Activated T-cell treated with anti-CD3 and anti-CD28 coated beads, Interleukin-2, amount 50 U/mL, for 72 hours (primary cell): ENCODE measurements at places on chromosomes 3 and 15. TPM values are rescaled to one million over a fixed set of nuclear protein-coding genes. Genes with fewer than 3 reads are reported as not detected.
A peak's percentile ranks its signal among the peaks of the same experiment; 100 is the strongest.

GOLGA6L4 gene
- total RNA-seq: 2.6 TPM

DNA sequence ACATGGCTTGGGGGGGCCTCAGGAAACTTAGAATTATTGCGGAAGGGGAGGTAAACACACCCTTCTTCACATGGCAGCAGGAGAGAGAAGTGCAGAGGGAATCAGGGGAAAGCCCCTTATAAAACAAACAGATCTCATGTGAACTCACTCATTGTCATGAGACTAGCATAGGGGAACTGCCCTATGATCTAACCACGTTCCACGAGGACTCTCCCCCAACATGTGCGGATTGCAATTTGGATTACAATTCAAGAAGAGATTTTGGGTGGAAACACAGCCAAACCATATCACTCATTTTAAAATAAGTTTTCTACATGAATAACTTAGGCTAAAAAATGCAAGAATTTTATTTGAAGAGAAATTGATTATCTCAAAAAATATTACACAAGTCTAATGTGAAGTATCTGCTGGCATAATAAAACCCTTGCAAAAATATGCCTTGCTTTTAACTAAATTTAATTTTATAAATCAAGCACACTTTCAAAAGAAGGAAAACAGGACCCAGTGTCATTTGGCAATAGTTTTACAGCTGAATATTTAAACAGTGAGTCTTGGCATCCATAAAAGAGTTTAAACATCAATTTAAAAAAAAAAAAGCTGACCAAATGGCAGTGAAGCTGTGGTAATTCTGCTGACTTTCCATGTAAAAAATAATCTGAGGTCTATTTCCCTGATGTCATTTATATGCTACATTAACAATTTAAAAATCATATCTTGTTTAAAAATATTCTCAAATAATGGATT is 1057.2 kb downstream of the NAALADL2 start:
- H3K36me3 ChIP-seq: peaks cover 2% of the 10 kb centered on the region
- H3K27ac ChIP-seq: no peak overlapping the region
- no peak for DNase-seq

GRCh38 chr3:146342989-146343388 is 92.1 kb upstream of the PLSCR4 start:
- no peaks in the 10 kb centered on the region for H3K27me3 ChIP-seq
- no peak for DNase-seq
- H3K4me3 ChIP-seq: no peak overlapping the region
- H3K27ac ChIP-seq: no peak overlapping the region
- H3K4me1 ChIP-seq: no peaks in the 10 kb centered on the region

RAB7A gene
- 204 TPM for total RNA-seq

NFKBIZ gene
- total RNA-seq: 116 TPM

GRCh38 chr15:39345176-39345575 is 235.7 kb upstream of the THBS1 start:
- no peak overlapping the region for H3K4me3 ChIP-seq
- DNase-seq: no peak
- no peak overlapping the region for H3K27ac ChIP-seq

FGF12 gene
- total RNA-seq: not detected

- no peaks in the 10 kb centered on the region for H3K27me3 ChIP-seq
- no peak for DNase-seq
- H3K4me3 ChIP-seq: no peak overlapping the region
- no peaks in the 10 kb centered on the region for H3K36me3 ChIP-seq
- H3K27ac ChIP-seq: no peak overlapping the region
- no peaks in the 10 kb centered on the region for H3K4me1 ChIP-seq
Measured at GRCh38 chr3:173135059-173135458, 6.0 kb downstream of the SPATA16 start.

DNA sequence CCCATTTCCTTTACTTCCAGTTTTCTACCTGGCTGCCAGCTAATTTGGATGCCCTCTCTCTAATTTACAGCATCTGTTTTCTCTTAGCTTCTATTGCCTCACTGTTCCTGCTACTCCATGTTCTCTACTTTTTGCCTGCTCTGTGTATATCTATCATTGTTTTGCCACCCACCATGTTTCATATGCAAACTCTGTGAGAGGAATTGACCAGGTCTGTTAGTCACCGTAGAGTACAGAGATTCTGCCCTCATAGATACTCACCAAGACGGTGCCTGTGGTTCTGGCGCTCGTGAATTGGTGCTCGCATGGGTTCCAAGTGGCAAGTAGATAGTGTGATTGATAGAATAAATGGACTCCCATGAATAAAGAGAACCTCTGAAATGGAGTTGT is 288.8 kb downstream of the CNTN6 start:
- H3K4me1 ChIP-seq: no peaks in the 10 kb centered on the region
- H3K27me3 ChIP-seq: no peaks in the 10 kb centered on the region
- no peak overlapping the region for H3K27ac ChIP-seq
- DNase-seq: no peak
- no peaks in the 10 kb centered on the region for H3K36me3 ChIP-seq

DNA sequence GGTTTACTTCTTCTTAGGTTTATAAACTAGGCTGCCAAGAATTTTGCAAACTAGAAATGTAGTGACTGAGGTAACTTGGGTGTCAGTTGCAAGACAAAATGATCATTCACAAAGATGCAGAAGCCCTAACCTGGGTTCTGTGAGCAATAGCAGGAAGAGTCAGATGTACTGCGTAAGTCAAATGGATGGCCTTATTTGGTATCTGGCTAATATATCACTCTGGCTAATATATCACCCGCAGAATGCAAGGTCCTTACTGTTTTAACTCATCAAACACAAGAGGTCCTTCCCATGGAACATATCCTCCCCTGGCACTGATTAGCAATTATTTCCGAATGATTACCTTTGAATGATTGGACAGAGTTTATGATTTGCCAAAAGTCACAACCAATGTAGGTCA is 37.4 kb downstream of the RBMS3 start:
- H3K27ac ChIP-seq: no peak overlapping the region
- no peaks in the 10 kb centered on the region for H3K4me1 ChIP-seq
- no peak for DNase-seq
- no peak overlapping the region for H3K4me3 ChIP-seq
- H3K36me3 ChIP-seq: no peaks in the 10 kb centered on the region

DNA sequence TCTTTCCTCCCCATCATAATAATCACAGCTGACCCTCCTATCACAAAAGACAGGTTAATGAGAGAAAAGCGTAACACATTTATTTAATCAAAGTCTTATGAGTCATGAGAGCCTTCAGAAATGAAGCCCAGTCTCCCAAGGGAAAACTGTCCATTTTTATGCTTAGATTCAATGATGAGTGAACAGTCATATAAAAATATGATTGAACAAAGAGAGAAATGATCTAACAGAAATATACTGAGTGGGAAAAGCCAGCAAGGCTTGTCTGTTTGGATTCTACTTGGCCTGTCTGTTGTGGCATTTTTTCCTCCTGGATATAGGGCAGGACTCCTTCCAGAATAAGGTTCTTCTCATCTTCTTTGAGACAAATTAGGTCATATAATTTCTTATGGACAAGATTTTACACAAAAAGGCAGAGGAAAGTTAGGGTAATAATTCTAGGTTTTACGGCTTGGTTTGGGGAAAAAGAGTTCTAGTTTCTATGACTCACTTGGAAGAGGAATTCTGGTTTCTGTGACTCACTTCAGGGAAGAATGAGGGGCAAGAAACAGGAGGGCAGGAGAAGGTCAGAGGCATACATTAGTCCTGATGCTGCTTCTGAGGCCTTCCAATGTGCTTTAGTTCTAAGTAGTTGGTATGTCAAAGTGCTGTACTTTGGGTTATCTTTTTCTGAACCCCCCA is 534.2 kb downstream of the ZIC1 start:
- DNase-seq: no peak
- no peaks in the 10 kb centered on the region for H3K4me1 ChIP-seq
- H3K36me3 ChIP-seq: no peaks in the 10 kb centered on the region
- no peak overlapping the region for H3K4me3 ChIP-seq

DNA sequence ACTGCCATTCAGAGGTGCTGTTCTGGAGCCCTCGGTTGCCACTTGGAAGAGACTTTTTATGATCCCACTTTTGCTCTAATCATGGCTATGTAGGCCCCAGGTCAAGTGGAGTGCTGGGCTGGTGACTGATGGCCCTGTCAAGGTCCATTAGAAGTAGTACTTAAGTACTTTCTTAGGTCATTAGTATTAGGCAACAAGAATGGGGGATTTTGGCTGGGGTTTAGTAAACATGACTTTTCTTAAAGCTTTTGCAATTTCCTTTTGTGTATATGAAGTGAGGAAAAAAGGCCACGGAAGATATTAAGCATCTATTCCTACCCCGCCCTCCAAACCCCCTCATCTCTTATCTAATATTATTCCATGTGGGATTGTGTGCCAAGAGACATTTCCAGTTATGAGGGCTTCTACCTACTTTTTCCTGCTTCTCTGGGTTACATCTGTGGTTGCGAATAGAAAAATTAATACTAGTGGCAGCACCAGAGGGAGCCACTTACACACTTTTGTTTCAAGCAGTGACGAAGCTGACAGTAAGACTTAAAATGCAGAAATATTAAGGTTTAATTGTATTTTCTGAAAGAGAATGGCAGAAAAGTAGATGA is 13.9 kb downstream of the NLGN1 start:
- no peak overlapping the region for H3K27ac ChIP-seq
- H3K4me3 ChIP-seq: no peak overlapping the region
- H3K27me3 ChIP-seq: no peaks in the 10 kb centered on the region
- no peaks in the 10 kb centered on the region for H3K4me1 ChIP-seq
- no peaks in the 10 kb centered on the region for H3K36me3 ChIP-seq
- DNase-seq: no peak

NEK4 gene
- total RNA-seq: 25.6 TPM

DNA sequence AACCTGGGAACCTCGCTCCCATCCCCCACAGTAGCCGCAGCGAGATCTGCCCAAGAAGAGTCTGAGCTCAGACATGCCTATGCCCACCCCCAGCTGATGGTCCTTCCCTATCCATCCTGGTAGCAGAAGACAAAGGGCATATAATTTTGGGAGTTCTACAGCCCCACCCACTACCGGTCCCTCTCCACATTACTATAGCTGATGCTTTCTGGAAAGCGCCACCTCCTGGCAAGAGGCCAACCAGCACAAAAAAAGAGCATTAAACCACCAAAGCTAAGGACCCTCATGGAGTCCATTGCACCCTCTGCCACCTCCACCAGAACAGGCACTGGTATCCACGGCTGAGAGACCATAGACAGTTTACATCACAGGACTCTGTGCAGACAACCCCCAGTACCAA is 168.4 kb downstream of the MEGF11 start:
- no peaks in the 10 kb centered on the region for H3K4me1 ChIP-seq
- peak; percentile 26 for DNase-seq
- H3K4me3 ChIP-seq: no peak overlapping the region
- no peaks in the 10 kb centered on the region for H3K27me3 ChIP-seq
- H3K36me3 ChIP-seq: no peaks in the 10 kb centered on the region

DNA sequence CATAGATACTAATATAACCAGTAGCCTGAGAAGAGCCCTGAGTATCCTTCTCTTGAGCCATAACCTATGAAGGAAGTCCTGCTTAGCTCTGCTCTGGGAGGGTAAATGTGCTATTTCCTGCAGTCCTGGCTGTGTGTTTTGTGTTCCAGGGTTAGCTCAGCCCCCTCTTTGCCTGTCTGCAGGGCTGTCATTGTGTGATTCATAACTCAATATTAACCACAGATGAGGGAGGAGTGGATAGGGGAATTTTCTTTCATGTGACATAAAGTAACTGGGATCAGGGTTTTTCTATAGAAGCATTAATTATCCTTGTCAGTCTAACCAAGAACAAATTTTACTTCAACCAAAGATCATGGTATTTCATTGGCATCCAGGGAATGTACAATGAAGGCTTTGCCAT is 183.3 kb upstream of the ZBTB20 start:
- H3K27me3 ChIP-seq: no peaks in the 10 kb centered on the region
- H3K27ac ChIP-seq: no peak overlapping the region
- DNase-seq: no peak
- no peaks in the 10 kb centered on the region for H3K36me3 ChIP-seq
- H3K4me1 ChIP-seq: no peaks in the 10 kb centered on the region

DNA sequence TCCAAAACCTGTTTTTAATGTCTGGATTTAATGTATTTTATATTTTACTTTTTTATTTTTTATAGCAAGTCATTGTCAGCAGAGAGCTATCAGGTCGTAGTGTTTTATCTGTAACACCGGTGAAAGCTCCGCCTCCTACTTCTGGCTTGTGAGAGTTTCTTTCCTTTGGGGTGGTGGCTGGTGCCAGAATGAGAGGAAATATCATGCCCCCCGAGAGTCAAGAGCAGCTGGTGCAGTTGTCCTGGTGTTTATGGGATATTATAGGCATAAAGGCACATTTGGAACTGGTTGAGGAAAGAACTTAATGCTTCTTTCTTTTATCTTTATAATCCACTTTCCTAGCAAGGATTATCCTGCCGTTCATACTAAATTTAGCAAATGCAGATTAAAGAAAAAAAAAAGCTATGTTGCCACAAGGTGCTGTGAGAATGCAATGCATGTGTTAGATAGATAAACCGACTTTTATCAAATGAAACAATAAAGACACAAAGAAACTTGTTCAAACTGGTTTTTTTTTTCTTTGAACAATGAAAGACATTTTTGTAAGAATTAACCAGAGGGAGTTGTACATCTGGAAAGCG is 260.1 kb upstream of the PLSCR5 start:
- no peaks in the 10 kb centered on the region for H3K4me1 ChIP-seq
- H3K27ac ChIP-seq: no peak overlapping the region
- no peak overlapping the region for H3K4me3 ChIP-seq
- no peak for DNase-seq
- no peaks in the 10 kb centered on the region for H3K27me3 ChIP-seq

DNA sequence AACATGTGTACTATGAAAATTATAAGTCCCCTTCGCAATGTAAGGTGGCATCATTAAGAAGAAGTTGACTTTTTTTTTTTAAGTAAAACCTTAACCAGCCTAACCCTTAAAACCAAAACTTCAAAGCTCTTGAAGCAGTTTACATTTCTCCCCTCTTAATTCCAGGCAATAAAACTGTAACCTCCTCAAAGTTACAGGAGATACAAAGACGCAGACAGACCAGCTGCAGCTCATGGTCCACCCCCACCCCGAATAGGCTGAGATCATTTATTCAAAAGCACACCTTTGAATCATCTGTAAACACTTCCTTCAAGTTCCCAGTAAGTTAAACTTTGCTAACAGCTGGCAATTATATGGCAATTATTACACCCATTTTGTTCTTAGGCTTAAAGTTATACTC is 414.5 kb downstream of the ERC2 start:
- DNase-seq: no peak
- H3K4me1 ChIP-seq: no peaks in the 10 kb centered on the region
- H3K27ac ChIP-seq: no peak overlapping the region
- no peaks in the 10 kb centered on the region for H3K27me3 ChIP-seq

- DNase-seq: no peak
- no peak overlapping the region for H3K27ac ChIP-seq
- H3K4me3 ChIP-seq: no peak overlapping the region
- peaks cover 5% of the 10 kb centered on the region for H3K4me1 ChIP-seq
Measured at GRCh38 chr15:31034152-31034551, 42.7 kb upstream of the MTMR10 start.

DNA sequence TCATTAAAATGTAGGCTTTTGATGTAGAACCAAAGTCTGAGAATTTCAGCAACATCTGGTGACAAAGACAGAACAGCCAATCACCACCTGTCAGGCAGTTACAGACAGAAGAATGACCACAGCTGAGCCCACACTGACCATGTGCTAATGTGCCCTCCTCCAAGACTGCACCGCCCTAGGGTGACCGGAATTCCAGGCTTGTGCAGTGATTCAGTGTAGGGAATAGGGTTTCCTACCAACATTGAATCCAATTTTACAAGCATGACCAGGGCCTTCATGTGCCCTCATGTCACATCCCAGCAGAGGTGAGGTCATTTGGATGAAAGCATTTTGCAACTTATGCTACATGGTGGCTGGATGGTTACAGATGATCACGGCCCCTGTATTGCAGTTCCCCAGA is 412.5 kb downstream of the SOX2 start:
- no peak overlapping the region for H3K27ac ChIP-seq
- H3K4me3 ChIP-seq: no peak overlapping the region
- DNase-seq: no peak
- H3K27me3 ChIP-seq: no peaks in the 10 kb centered on the region
- H3K4me1 ChIP-seq: no peaks in the 10 kb centered on the region
- no peaks in the 10 kb centered on the region for H3K36me3 ChIP-seq

CISH gene
- 242 TPM for total RNA-seq
